ENCODE measurements at places on chromosomes 2 and 18.

DNA sequence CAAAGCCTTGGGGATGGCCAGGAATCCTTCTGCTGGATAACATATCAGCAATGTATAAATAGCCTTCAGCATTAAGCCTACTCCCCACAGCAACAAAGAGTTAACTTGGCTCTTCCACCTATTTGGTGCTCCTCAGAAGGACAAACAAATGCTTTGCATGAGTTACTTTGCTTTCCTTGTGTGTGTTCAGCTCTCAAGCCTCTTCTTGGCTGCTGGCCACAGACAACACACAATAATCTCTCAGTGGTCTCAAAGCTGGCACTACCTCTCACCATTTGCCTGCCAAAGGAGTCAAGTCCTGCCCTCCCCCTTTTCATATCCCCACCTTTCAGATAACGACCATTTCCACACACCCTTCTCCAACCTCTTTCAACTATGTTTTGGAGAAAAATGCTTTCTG, 17.5 kb downstream of the FTCDNL1 start:
- DNase-seq: no peak

DNA sequence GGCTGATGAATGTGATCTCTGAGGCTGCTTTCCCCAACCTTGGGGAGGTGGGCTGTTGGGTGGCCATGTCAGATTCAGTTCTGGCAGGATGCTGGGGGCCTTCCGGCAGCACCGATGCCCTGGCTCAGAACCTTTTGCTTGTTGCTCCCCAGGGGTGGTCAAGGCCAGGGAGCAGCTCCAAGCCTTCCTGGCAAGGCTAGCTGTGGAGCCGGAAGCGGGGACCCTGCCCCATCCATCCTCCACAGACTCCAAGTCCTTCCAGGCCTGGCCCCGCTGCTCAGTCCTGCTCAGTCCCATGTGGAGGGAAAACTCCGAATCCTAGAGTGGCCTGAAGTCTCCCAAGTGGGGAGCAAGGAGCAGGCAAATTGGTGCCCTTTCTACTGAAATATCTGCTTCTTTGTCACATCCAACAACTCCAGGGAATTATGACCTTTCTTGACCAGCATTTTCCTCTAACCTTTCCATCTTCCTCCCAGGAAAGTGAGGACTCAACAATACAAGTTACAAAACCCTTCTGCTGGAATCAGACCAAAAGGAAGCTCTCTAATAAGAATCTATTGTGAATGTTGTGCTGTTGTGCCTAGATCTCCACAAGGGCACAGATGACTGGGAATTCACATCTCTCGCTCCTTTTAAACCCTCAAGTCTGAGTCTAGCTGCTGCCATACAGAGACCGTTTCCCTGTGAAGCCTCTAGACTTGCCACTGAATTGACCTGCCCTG, 134.0 kb downstream of the MCFD2 start:
- DNase-seq: no peak

DNA sequence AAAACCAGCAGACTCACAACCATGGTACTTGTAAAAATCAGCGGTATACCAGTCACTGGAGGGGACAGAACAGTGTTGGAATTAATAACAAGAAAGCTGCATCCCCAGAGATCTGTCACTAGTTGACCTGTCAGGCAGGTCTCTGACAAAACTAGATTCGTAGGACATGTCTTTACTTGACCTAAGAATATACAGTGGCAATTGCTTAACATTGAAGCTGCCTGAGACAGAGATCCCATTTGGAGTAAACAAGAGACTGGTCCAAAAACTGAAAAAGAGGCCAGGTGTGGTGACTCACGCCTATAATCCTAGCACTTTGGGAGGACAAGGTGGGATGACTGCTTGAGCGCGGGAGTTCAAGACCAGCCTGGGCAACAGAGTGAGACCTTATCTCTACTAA, 7.2 kb upstream of the SS18 start:
- no peak for DNase-seq

- DNase-seq: no peak
Measured at GRCh38 chr18:13401826-13402225, 183.3 kb downstream of the LDLRAD4 start.

GRCh38 chr2:12050396-12050795, 304.0 kb downstream of the LPIN1 start:
- no peak for DNase-seq

- no peak for DNase-seq
Measured at GRCh38 chr18:3869848-3870247, 419.9 kb downstream of the TGIF1 start.

DNA sequence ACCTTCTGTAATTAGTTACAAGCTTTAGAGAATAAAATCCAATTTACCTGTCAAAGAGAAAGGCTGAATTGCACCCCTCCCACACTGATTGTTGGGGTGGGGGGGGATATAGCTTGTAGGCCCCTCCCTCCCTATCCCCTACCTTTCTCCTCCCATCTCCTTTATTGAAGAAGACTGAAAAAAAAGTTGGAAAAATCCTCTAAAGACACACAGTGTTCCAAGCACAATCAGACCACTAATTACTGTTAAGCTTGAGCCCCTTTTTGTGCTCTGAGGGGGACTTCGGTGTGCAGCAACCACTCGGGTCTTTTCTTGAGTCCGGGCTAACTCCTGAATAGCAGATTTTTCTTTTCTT, 43.0 kb upstream of the FZD5 start:
- DNase-seq: no peak

DNA sequence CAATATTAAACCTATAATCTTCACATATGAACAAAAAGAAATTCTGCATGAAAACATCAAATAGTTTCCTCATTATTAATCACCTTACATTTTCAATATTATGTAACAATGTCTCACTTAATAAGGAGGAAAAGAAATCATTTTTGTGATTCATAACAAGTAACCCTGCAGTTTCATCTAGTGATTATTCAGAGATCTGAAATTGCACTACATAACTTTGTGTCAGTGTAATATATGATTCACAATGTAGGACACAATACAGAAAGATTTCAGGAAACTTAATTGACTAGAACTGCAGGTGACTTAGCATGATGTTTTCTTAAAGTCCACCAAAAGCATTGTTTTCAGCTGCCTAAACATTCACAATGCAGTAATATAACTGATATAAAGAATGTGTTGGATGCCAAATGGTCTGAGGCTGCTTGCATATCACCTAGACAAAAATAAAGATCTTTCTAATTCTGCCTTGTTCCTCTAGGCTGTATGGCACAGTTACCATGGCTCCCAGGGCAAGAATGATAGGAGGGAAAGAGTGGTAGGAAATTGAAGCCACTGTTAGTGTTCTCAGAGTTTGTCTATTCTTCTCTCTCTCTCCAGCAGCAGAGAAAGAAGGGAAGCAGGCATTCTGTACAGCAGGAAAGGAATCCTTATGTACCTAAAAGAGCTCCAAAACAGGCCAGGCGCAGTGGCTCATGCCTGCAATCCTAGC, 366.6 kb downstream of the FSIP2 start:
- no peak for DNase-seq

- peak; percentile 78 for DNase-seq
Measured at GRCh38 chr2:70553334-70553583, 367 bp downstream of the TGFA start.

DNA sequence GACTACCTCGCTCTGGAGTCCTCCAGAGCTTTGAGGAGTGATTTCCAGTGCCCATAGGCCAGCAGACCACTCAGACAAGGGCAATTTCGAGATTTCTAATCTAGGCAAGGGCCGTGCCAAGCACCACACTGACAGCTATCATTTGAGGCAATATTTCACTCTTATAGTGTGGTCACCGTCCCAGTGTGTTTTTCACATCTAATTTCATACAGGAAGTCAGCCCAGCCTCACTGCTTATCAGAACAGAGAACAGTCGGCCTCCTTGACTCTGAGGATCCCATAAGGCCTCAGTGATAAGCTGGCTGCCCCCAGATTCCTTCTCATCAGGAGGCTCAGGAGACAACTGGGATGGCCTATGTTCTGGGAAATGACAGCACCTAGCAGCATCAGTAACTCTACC, 581 bp downstream of the CAPN14 start:
- DNase-seq: peak; percentile 11

- DNase-seq: no peak
Measured at GRCh38 chr2:221961561-221961960, 337.2 kb downstream of the PAX3 start.

DNA sequence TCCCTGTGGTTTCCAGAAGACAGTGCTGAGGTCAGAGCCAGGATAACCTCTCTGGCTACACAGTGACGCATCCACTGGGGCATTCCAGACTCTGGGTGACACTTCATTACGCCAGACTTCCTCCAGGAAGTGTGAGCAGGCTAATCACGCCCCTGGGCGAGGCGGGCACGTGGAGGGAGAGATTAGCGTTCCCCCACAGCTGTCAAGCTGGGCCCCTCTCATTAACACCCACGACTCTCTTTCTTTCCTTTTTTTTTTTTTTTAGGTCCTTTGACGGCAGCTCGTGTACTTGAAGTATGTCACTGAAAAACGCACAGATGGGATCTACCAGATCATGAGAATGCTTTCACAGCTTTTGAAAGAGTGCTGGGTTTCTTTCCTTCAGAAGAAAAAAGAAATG, 274.6 kb downstream of the AFF3 start:
- no peak for DNase-seq

- no peak for DNase-seq
Measured at GRCh38 chr18:74486119-74486849, 9.9 kb upstream of the CNDP2 start.

DNA sequence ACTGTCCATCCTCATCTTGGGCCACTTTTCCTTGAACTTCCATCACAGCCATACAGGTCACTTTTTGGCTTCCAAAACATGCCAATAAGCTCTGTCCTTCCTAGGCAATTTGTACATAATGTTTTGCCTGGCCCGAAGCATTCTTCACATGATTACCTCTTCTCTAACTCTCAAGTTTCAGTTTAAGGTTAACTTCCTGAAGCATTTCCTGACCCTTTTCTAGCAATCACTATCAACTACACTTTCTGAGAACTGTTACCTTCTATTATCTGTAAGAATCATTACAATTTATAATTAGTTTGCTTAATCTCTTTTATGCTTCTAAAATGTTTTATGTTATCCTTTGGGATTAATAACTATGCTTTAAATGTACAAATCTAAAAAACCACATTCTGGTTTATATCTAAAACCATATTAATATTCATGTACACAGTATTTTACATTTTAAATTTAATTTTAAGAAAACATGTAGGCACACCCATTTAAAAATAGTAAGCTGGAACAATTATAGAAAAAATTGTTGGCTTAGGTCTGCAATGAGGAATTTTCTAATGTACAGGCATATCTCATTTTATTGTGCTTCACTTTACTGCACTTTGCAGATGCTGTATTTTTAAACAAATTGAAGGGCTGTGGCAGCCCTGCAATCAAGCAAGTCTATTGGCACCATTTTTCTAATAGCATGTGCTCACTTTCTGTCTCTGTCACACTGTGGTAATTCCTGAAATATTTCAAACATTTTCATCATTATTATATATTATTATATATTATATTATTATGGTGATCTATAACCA, 76.4 kb downstream of the C2orf74 start:
- DNase-seq: no peak

DNA sequence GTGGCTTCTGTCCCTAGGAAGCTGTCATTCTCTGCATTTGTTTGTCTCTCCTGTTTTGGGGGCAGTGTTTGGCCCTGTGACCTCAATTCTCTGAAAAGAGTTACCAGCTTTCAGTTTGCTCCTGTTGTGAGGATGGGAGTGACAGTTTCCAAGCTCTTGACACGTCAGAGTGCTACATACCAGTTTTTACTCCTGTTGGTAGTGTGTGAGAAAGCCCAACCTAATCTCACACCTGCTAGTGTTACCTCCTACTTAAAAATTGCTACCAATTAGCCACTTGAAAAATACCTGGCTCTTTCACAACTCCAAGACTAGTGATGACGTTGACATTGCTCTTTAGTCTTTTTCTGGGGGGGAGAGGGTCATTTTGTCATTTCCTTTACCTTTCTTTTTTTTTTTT, 14.1 kb downstream of the SKA1 start:
- DNase-seq: no peak

- no peak for DNase-seq
Measured at GRCh38 chr2:164479460-164479859, 141.8 kb downstream of the GRB14 start.

- DNase-seq: peak; percentile 53
Measured at GRCh38 chr2:36965751-36966369, 476 bp downstream of the STRN start.

- no peak for DNase-seq
Measured at GRCh38 chr2:33598561-33599174, 431 bp downstream of the FAM98A start.

DNA sequence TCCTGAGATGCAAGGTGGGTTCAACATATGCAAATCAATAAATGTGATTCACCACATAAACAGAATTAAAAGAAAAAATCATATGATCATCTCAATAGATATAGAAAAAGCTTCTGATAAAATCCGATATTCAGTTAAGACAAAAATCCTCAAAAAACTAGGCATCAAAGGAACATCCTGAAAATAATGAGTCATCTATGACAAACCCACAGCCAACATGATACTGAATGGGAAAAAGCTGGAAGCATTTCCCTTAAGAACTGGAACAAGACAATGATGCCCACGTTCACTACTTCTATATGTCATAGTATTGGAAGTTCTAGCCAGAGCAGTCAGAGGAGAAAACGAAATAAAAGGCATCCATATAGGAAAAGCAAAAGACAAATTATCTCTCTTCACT, 80.4 kb downstream of the MYO3B start:
- DNase-seq: no peak

GRCh38 chr2:23618794-23619530, 234.0 kb downstream of the KLHL29 start:
- DNase-seq: no peak

DNA sequence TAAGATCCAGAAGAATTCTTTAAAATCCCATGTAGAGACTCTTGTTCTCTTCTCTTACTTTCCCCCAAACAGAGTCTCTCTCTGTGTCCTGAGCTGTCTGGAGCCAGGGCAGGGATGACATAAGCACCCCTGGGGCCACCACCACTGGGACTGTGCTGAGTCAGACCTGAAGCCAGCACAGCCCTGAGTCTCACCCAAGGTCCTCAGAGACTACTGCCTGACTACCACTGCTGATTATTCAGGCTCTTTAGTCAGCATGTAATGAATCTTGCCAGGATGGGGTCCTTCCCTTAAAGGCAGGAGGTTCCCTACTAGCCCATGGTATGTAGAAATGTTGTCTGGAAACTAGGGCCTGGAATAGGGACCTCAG, 34.9 kb upstream of the DYNC1I2 start:
- no peak for DNase-seq

DNA sequence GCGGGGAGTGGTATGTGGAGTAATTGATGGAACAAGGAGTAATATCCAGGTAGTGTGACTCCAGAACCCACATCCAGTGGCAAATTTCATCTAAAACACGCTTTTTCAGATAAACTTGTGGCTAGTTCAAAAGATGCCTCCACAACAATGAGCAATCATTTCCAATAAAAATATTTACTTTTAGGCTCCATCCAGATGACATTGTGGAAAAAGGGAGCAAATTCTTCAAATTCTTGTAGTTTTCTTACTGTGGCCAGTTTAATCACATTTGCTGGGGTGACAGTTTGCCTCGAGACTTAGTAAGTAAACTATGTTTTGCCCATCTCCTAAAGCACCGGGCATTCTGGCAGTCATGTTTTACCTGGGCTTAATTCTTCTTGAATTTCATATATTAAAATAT, 243.6 kb downstream of the IRS1 start:
- no peak for DNase-seq
